ENCODE measurements at places on chromosomes 11 and 22.

- DNase-seq = peak; percentile 68
These were observed 7.5 kb downstream of the NARS2 start for GRCh38 chr11:78567209-78567608.

DNA sequence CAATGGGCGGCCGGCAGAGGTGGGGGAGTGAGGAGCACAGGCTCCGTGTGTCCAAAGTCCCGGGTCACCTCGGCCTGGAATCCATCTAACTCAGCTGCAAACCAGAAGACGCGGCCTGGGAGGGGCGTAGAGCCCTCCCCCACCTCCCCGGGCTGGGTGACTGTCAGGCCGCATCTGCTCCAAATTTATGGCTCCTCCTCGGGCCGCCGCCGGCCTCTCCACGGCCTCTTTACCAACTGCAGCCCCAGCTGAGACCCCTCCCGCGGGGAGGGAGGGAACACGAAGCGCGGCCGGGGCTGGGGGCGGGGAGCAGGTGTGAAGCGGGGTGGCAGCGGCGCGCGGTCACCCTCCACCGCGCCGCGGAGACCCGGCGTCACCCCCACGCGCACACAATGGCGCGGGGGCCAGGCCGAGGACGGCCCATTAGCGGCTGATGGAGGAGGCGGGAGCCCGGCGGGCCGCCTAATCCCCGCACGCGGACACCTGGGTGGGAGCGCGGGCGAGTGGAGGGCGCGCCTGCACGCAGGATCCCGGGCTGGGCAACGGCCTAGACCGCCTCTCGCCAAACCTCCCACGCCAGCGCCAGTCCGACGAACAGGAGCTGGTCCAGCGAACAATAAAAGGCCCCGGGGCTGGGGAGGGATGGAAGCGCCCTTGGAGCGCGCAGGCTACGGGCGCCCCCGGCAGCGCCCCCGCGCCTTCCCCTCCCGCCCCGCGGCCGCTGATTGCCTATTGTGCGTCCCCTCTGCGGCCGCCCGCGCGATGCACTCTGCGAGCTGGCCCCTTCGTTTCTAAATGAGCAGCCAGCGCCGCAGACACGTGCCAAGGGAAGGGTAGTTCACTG lies 25.9 kb upstream of the ROBO3 start:
- no peak for DNase-seq

GRCh38 chr11:16891964-16892363 lies 122.2 kb downstream of the PLEKHA7 start:
- peak; percentile 88 for DNase-seq

DNA sequence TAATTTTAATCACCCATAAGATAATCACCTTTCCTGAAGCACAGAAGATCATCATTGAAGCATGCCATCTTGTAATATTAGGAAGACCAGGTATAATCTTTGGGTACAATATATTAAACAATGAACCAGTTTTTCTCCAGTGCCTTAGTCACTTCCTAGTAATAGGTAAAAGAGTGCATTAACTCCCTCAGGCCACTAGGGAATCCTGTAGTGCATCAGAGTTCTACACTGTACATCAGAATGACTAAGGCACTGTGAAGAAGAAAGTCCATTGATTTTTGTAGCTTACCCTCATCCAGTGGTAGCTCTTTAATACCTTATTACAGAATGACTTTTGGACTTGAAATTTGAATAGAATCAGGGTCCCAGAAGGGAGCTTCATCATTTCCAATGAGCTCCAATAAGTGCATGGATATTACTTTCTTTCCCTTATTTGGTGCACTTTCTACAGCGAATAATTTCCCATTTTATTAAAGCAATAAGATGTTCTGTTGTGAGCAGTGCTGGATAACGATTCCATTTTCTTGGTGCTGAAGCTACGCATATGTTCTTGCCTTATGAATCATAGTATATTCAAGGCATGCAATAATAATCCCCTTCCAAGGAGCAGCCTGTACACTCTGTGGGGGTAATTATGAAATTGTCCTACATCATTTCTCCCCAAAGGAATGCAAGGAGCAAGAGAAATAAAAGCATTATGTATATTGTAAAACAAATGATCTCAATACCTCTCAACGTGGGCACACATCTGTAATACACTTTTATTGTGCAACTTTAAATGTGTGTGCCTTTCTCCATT lies 4.7 kb downstream of the C11orf87 start:
- DNase-seq = peak; percentile 54

GRCh38 chr11:116986521-116987105 lies 111.6 kb downstream of the SIK3 start:
- peak; percentile 89 for DNase-seq

- DNase-seq = no peak
These were observed 229.2 kb upstream of the MTNR1B start for GRCh38 chr11:92740276-92740675.

All from AG10803 (cell line).